ENCODE measurements at places on chromosomes 2 and 18.

DNA sequence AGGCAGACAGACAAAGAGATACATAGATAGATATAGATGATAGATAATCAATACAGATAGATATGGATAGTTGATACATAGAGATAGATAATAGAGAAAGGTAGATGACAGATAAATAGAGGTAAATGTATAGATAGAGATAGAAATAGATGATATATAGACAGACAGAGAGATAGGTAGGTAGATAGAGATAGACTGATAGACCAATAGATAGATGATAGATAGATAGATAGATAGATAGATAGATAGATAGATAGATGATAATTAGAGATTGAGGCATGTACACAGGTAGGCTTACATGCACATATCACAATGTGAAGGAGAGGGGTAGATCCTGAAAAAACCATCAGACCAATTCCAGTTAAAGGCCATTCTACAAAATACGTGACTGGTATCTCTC lies 724.7 kb downstream of the GALR1 start:
- no peak for DNase-seq

DNA sequence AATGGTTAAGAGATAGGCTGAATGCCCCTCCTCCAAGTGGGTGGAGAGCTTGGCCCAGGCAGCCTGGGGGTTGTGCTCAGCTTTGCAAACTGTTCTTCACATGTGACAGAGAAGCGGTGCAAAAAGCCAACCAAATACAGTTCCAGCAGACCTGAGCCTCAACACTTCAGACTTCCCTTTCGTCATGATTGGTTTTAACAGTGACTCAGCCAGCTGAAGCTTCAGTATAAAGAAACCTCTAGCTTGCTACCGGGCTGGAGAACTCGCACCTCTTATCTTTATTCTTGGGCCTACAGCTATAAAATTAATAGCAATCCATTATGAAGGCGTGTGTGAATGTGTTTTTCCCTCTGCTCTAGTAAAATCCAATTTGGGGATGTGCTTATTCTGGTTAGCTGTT lies 20.0 kb downstream of the SETBP1 start:
- no peak for DNase-seq

- no peak for DNase-seq
These were observed 236.5 kb downstream of the DSEL start for GRCh38 chr18:67279988-67280387.

DNA sequence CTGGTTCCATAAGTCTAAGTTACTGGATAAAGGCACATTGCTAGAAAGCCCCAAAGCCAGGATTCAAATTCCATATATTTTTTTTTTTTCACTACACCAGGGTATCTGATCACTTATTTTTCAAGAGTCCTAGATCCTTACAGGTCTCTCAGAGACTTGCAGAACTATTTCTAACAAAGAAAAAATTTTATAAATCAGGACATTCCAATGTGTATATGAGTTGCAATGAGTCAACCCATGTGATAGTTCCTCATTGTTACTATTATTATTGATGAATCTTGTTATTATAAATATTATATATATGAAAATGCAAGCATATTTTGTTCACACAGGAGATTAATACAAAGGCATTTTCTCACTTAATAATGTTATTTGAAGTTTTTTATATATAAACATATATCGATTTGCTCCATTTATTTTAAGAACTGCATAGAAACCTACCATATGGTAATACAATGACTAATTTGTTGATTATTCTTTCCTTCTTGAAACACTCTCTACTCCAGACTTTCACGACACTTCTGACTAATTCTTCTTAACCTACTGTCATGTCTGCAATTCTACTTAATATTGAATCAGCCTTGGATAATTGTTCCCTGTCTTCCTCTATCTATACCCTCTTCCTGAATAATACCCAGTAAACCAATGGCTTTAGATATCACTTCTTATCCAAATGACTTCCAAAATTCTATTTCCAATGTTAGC lies 968.4 kb upstream of the NRXN1 start:
- DNase-seq, result no peak

DNA sequence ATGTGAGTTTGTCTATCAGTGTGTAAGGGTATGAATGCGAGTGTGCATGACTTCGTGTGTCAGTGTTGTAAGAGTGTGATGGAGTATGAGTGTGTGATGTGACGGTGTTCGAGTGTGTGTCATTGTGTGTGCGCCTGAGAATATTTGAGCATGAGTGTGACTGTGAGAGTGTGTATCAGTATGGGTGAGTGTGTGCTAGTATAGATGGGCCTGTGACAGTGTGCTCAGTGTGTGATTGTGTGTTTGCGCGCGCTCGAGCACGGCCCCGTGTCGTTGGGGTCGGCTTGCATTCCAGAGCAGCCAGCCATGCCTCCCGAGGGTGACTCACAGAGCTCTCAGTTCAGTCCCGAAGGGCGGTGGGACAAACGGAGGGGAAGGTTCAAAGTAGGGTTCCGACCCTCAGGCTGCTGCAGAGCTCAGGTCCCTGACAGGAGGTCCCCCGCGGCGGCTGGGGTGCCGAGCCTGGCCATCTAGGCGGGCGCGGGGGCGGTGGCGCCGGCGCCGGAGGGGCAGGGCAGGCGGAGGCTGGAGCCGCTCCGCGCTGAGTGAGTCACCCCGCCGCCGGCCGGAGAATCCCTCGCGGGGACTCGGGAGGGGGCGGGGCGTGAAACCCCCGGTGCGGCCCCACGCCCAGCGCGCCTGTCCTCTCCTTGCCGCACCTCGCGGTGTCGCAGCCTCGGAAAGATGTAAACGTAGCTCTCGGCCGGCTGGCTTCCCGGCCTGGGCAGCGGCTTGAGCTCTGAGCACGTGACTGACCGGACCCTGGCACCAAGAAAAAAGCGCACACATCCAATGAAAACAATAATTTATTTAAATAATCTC lies 3.8 kb downstream of the DLX2 start:
- DNase-seq, result no peak

GRCh38 chr18:63128237-63128974 lies 191.2 kb downstream of the BCL2 start:
- DNase-seq, result no peak

DNA sequence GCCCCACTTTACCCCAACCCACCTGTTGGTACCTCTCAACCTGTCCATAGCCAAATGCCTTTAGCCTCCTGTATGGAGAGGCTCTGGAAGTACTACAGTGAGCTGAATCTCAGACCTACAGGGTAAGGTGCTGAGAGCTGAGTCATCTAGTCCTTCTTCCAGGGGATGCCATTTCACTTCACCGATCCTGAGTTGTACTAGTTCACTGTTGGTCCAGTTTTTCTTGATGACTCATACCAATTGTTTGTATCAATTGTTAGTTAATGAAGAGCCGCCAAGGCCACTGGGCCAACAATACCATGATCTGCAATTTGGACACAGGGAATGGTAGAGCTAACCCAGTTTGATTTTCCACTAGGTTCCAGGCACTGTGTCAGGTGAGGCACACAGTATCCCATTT lies 257.0 kb downstream of the CLIP4 start:
- no peak for DNase-seq

GRCh38 chr2:236677368-236677767 lies 107.7 kb downstream of the ACKR3 start:
- no peak for DNase-seq

DNA sequence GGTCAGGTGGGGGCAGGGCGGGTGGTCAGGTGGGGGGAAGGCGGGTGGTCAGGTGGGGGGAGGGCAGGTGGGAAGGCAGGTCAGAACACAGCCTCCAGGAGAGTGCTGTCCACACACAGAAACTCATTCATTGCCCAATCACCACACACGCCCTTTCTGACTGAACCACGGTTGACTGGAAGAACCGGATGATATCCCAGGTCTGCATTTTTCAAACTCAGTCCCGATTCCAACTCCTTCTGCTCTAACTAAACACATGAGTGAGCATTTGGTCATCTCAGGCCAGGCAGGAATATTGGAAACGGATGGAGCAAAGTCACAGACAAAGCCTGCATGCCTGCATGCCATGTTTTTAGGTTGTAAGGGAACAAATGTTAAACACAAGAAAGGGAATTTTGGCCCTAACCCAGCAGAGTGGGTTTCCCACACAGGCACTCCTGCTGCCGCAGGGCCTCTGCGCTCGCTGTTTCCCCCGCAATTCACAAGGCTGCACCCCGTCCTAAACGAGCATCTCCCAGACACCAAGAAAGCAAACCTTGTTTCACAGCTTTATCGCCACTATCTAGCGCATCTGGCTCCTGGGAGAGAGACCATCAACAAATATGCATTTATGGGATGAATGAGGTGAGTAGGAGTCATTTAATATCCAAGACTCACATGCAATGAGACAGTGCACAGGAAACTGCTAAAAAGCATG lies 100.1 kb downstream of the ZNF516 start:
- DNase-seq, result no peak

GRCh38 chr2:9753665-9754531 lies 89.4 kb upstream of the TAF1B start:
- peak; percentile 36 for DNase-seq

DNA sequence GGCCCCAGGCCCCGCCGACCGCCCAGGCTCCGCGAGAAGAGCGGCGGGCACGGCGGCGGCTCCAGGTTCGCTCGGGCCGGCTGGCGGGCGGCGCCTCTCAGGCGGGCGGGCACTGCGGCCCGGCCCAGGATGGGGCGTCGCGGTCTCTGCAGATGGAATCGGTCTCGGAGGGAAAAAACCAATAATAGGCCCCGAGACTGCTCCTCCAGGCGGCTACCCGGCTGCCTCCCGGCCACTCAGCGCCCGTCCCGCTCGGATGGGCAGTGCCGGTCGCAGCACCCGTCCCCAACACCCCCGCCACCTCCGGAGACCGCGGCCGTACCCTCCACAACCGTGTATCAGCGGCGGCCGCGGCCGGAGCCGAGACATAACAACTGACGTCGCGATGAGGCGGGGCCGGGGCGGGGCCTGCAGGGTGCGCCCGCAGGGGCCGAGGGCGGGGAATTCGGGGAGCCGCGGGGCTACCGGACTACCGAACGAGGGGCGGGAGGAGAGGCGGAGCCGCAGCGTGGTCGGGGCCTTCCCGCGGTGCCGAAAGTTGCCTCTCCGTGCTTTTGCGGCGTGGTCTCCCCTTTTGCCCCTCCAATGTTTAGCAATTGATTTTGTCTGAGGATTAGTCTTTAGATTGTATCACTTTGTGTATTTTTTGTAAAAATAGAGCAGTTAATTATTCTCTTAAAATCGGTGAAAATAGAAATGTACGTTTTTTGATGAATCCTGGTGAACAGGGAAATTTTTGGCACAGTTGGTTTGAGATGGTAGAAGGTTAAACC lies at the start of gene RNF103:
TSS of gene RNF103 (minus strand) at position 372 of the 773 bp plus-strand sequence. CDS start 979 bp downstream, outside the sequence.
- peak; percentile 93 for DNase-seq

DNA sequence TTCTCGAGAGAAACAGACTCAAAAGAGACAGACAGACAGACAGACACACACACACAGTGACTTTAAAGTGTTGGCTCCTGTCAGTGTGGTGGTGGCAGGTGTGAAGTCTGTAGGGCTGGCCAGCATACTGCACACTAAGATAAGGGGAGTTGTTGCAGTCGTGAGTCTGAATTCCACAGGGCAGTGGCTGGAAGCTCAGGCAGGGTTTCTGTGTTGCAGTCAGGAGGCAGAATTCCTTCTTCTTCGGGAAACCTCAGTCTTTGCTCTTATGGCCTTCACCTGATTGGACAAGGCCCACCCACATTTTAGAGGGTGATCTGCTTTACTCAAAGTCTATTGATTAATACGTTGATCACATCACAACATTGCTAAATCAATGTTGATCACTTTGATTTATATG lies 478.4 kb upstream of the HS6ST1 start:
- DNase-seq, result no peak

GRCh38 chr18:24913507-24914170 lies 438.3 kb downstream of the ZNF521 start:
- DNase-seq, result no peak

DNA sequence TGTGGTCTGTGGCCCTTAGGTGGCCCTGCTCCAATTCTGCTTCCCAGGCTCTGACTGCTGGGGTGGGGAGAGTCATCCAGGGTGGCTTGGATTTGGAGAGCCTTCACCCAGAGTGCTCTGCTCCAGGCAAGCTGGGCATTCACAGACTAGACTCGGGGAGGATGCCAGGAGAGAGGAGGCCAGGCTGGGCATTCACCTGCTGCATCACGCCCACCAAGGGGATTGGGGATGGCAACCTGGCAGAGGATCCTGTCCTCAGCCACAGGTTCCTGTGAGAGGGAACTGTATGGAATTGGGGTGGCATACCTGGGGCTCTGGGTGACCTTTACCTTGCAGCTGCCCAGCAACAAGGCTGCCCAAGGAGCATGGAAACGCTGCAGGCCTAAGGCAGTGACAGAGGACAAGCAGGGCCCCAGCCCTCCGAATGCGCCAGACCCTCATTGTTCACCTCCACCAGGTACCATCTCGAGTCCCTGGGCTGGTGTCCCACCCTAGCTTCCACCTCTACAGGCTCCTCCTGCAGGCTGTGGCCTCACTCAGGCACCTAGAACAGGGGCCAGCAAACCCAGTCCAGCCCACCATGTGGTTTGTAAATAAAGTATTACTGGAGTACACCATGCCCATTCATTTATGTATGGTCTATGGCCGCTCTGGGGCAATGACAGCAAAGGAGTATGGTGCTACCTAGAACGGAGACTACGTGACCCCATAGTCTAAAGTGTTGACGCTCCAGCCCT lies 255.3 kb upstream of the RAB6C start:
- no peak for DNase-seq

GRCh38 chr2:138252587-138252986 lies 249.0 kb upstream of the SPOPL start:
- DNase-seq, result no peak

GRCh38 chr2:12722447-12723316 lies 5.9 kb downstream of the TRIB2 start:
- no peak for DNase-seq

GRCh38 chr18:39434223-39434920 lies 1868.8 kb upstream of the CELF4 start:
- no peak for DNase-seq

GRCh38 chr2:54653572-54654204 lies 69.8 kb upstream of the EML6 start:
- DNase-seq, result no peak

GRCh38 chr2:4354678-4355077 lies 651.3 kb downstream of the DCDC2C start:
- no peak for DNase-seq

GRCh38 chr18:27824275-27824674 lies 352.7 kb downstream of the CDH2 start:
- DNase-seq, result no peak

DNA sequence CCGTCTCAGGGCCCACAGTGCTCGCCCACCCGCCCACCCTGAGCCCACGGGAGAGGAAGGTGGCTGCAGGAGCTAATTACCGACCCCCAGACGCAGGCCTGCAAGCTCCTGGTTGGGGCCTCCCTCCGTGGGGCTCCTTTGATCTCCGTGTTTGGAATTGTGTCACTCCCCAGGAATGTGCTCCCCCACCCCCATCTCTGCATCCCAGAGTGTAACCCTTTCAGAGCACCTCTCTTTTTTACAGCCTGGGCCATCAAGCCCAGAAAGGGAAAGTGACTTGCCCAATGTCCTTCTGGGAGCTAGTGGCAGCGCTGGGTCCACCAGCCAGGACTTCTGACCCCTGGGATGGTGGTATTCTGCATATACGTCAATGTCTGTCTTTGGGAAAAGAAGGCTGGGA lies 335.1 kb downstream of the CYRIA start:
- DNase-seq, result no peak

GRCh38 chr2:177074099-177074710 lies 138.4 kb upstream of the HNRNPA3 start:
- DNase-seq, result no peak

- no peak for DNase-seq
These were observed 16.4 kb downstream of the RSAD2 start for GRCh38 chr2:6893876-6894482.

- DNase-seq, result no peak
These were observed 12.5 kb downstream of the CAPN14 start for GRCh38 chr2:31204783-31205182.

All from activated T-cell treated with anti-CD3 and anti-CD28 coated beads for 4 hours (primary cell).